Stimulated activated CD8-positive, alpha-beta memory T cell treated with anti-CD3 and anti-CD28 coated beads, Interleukin-7, amount 100 ng/mL, for 48 hours (primary cell): ENCODE measurements at places on chromosomes 4 and X.

DNA sequence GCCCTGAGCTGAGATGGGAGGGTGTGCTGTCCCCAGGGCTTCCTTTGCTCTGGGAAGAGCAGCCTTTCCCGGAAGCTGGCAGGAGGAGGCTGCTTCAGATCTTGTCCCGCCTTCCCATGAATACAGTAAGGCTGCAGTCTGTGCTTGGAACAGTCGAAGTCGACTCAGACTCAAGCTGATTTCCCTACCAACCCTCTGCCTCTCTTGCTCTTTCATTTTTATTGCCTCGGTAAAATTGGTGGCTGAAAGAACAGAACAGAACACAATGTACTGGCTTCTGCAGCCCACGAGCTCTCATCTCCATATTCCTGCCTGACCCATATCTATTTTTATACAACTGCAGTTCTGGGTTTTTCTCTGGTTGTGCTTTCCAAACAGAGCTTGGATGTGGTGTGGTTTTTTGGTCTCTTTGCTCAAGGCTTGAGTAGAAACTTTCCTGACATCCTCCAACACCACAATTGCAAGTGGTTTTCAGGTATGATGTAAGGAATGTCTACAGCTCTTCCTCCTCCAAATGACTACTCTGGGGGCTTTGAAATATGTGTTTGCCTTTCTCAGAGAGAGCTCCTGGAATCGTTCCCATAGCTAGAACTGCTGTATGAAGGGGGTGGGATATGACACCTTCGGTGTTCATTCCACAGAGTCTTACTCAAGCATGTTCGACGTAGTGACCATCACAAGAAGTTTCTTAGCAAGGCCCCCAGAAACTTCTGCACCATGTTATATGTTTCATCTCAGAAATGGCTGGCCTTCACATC lies 61.3 kb downstream of the ENPP6 start:
- no peak for DNase-seq

DNA sequence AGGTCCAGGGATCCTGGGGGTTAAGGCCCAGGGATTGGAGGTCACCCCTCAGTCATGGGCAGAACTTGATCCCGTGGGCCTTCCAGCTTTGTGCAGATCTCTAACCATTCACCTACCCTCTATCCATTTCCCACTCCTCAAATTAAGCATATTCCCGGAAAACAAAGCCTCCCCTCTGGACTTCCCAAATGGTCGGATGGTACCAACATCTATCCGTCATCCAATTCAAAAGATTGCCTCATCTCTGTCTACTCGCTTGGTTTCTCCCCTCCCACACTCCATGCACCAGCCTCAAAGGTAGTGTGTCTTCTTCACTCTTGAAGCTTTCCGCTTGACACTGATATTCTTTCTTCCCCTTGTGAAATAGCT lies 473 bp upstream of the BCLAF3 start:
- no peak for DNase-seq

- no peak for DNase-seq
Measured at GRCh38 chrX:48021026-48021900, 14.5 kb downstream of the SPACA5 start.

GRCh38 chr4:43243433-43244116 lies 351.1 kb downstream of the GRXCR1 start:
- DNase-seq, result no peak

- DNase-seq, result no peak
Measured at GRCh38 chr4:61770456-61770855, 570.3 kb downstream of the ADGRL3 start.

- DNase-seq, result no peak
Measured at GRCh38 chr4:38774181-38774955, 8.4 kb downstream of the TLR10 start.

DNA sequence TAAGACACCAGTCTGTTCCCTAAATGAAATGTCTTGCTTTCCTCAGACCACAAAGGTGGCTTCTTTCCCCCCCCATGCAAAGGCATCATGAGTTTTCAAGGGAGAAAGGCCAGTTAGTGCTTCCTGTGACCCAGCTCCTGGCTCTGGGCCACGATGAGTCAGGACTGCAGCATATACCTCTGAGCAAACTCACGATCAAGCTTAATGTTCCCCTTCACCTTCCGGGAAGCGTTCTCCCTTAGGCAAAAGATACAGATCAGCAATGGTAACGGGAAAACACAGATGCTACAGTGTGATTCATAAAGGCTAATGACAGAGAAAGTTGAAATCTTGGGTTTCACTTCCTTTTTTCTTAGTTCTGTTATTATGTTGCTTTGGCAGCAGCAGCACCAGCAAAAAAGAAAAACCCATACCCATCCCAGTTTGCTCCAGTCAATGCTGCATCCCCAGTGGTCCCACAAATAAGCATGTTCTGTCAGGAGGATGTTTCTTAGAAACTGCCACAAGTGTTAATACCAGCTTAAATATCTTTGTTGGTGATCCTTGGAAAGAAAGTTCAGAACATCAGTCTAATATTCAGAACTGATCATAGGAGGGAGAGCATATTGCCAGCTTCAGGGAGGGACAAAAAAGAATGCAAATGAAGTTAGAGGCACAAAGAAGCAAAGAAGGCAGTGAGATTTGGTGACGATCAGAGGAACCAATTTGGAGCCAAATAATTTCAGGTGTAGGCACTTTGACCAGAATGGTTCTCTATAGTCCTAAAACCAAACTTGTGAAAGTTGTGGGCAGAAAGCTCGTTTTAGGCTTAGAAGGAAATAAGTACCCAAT lies 41.2 kb downstream of the LONRF3 start:
- DNase-seq, result peak; percentile 32

DNA sequence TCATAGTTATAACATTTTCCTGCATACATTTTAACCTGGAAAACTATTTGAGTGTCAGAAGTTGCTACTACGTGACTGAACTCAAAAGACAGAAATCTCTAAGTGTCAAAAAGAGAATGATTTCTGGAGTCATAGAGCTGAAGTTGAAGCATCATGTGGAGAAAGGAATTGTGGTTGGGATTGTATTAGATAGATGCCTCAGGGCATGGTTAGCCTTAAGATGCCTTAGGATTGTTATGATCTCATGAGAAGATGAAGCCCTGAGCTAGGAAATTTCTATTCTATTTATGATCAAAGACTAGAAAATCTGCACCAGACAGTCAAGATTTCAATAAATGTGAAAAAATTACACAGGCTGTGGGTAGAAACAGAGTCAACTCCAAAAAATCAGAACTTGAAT lies 20.2 kb downstream of the EPGN start:
- no peak for DNase-seq

DNA sequence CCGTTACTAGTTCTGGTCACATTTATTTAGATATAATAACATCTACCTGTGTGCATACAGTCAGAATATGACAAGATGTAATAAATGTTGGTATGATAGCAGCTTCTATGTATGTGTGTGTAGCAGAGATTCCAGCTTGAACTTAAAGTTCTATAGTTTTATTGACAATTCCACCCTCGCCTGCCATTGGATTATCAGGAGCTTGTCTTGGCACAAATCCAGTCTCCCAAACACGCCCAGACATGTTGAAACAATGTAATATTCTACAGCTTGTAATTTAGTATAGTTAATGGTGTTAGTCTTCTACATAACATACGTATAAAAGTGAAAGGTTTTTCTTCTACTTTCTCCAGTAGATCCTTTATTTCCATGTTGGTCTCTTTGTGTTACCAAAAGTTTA lies 44.4 kb downstream of the BBS12 start:
- no peak for DNase-seq

GRCh38 chr4:138182838-138183426 lies 59.2 kb downstream of the SLC7A11 start:
- DNase-seq, result no peak

- DNase-seq, result peak; percentile 30
Measured at GRCh38 chr4:177214935-177215334, 94.7 kb upstream of the NEIL3 start.
